ENCODE measurements at places on chromosomes 5 and 9. TPM values are rescaled to one million over a fixed set of nuclear protein-coding genes. Genes with fewer than 3 reads are reported as not detected.

The TEX48 gene
- not detected for total RNA-seq

The GABRA6 gene
- total RNA-seq, result not detected

The SPINK7 gene
- not detected for total RNA-seq

The IPPK gene
- 20.9 TPM for total RNA-seq

- no peak for DNase-seq
Measured at GRCh38 chr5:138457531-138458275, 7.6 kb upstream of the EGR1 start.
